ENCODE measurements at places on chromosomes 6 and 20.

DNA sequence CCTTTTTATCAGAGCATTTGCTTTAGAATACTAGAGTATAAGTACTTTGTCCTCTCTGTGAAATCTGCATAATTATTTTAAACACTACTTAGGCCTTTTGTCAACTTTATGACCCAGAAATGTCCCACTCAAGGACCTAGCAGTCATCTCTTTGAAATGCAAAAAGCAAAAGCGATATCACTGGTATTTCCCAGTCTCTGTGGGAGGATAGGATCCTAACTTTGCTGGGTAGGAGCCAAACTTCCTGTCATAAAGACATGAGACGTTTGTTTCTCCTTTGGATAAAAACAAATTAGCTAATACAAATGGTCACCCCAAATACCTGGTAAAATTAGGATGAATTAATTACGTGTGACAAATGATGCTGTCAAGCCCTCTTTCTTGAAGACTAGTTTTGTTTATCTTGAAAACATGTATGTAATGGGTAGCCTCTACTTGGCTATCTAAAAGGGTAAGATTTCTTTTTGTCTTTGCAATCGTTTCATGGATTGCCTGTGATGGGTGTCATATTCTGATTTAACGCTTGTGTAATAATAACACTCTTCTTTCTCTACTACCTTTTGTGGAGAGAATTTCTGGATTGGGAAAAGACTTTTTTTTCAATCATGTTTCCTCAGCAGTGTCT, 36.2 kb downstream of the DCDC2 start:
- no peak for DNase-seq

DNA sequence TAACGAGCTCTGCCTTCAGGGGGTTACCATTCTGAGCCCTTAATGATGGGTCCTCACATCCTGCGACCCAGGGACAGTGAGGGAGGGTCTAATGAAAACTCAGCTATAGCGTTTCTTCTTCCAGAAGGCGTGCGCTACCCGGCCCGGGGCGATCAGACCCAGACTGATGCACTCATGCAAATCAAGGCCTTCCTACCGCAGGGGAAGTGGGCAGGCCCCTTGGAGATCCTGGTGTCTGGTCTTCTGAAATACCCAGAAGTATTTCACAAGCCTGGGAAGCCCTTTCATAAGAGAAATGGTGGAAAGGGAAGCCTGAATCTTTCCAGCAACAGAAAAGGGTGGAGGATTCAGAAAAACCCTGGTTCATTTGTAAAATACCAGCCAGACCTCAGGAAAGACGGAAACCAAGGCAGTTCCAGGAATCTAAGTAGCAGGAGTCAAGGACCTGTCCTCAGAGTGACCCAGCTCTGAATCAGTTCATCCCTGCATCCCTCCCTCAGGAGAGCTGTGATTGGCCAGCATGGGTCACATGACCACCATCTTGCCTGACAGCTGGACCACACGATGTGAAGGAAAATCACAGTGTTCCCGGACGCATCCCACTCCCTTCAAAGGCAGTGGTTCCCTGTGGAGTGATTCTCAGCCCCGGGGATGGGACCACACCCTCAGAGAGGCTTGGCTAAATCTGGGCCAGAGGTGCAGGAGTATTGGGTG, 12.7 kb downstream of the BFSP1 start:
- DNase-seq = no peak

- no peak for DNase-seq
These were observed 69.3 kb downstream of the CEBPB start for GRCh38 chr20:50259705-50260478.

- DNase-seq = peak; percentile 45
These were observed at the start of gene RPS21 for GRCh38 chr20:62386383-62387218. TSS of gene RPS21 (plus strand) at chr20:62387103. CDS start at chr20:62387339, 236 bp downstream.

- no peak for DNase-seq
These were observed 599.8 kb downstream of the COL12A1 start for GRCh38 chr6:74605922-74606581.

GRCh38 chr6:53956068-53956711, 155.1 kb upstream of the MLIP start:
- peak; percentile 85 for DNase-seq

GRCh38 chr6:91573826-91574416, 987.0 kb upstream of the MAP3K7 start:
- no peak for DNase-seq

DNA sequence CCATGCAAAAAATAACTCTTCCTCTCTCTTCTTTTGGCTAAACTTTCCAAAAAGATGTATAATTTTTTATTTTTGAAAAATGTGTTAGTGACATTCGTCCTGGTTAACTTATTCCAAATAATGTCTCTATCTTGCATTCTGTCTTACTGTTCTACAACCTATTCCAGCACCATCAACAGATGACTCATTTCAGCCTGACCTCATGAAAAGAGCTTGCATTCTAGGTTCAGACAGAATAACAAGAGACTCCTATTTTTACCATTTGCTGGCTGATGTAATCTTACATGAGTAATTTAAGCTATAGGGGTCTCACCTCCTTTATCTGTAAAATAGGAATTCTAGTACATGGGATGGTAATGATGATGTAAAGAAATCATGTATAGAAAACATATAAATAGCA, 109.0 kb downstream of the FUT9 start:
- no peak for DNase-seq

DNA sequence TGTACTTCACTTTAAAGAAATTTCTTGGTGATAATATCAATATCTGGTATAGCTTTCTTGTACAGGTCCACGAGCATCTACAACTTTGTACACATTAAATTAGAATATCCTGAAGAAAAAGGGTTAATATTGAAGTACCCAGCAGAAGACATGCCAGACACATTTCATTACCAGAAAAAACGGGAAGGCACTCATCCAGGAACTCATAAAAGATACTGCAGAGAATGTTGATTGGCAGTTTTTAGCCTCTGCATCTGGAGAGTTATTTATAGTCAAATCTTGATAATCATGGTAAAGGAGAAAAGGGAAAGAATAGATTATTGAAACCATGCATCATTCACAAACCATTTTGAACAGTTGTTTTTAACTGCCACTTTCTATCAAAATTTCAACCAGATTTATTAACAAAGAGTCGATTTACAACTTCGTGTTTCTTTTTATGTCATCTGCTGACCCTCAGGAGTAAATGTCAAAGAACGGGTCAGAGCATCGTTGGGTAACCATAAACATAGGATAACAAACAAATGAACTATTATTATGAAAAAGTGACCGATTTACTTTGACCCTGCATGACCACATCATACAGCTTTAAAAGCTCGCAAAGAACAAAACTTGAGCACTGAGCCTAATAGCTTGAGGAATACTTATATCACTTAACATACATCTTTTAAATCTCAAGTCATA, 229.2 kb upstream of the SGK1 start:
- no peak for DNase-seq

DNA sequence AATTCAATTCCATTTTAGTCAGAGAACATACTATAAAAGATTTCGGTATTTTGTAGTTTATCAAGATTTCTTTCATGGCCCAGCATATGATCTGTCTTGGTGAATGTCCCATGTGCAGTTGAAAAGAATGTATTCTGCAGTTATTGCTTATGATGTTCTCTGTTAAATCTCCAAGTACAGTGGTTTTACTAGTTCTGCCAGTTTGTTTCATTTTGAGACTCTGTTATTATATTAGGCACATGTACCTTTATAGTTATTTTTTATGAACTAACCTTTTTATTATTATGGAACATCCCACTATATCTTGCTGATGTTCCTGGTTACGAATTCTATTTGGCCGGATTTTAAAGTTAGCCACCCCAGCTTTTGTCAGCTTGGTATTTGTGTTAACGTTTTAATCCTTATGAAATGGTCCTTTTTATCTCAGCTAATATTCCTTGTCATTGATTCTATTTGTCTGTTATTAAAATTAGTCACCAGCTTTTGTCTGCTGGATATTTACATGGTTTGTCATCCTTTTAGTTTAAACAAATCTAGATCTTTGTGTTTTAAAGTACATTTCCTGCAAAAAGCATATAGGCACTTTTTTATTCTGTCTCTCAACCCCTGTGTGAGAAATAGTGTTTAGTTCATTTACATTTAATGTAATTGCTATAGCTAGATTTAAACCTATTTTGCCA, 48.9 kb downstream of the VTA1 start:
- DNase-seq = no peak

GRCh38 chr6:150177952-150178520, 35.2 kb downstream of the PPP1R14C start:
- DNase-seq = no peak

GRCh38 chr6:170189236-170189635, 101.6 kb downstream of the DLL1 start:
- no peak for DNase-seq

- DNase-seq = no peak
These were observed at the start of gene PTGIS for GRCh38 chr20:49567421-49568277. TSS of gene PTGIS (minus strand) at chr20:49568137. CDS start at chr20:49568116, 21 bp downstream.

DNA sequence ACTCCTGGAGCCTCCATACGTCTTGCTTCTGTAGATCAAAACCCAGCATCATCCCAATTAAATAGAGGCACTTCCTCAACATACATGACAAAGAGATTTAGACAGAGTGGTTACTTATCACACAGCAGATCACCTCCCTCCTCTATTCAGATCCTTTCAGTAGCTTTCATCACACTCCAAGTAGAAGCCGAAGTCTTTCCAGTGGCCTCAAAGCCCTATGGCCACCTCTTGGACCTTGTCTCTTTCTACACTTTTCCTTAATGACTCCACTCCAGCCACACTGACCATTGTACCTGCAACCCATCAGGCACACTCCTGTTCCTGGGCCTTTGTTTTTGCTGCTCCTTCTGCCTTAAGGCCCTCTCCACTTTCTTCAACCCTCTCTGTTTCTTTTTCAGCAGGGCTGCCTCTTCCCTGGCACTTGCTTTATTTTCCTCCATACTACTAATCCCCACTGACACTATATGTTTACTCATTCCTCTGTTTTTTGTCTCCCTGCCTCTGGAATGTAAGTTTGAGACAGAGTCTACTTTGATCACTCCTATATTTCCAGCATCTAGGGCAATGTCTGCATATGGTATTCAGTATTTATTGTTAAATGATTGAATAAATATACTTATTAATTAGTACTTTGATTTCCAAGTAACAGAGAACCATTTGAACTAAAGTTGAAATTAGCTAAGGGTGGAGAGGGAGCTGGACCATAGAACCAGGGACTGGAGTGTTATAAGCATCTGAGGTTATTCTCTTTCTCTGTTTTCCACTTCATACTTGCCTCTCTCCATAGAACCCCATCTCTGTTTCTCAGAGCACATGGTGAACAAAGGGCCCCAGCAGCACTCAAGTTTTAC, 43.4 kb upstream of the TRAM2 start:
- no peak for DNase-seq

GRCh38 chr6:13615792-13616120, 621 bp downstream of the NOL7 start:
- peak; percentile 35 for DNase-seq

DNA sequence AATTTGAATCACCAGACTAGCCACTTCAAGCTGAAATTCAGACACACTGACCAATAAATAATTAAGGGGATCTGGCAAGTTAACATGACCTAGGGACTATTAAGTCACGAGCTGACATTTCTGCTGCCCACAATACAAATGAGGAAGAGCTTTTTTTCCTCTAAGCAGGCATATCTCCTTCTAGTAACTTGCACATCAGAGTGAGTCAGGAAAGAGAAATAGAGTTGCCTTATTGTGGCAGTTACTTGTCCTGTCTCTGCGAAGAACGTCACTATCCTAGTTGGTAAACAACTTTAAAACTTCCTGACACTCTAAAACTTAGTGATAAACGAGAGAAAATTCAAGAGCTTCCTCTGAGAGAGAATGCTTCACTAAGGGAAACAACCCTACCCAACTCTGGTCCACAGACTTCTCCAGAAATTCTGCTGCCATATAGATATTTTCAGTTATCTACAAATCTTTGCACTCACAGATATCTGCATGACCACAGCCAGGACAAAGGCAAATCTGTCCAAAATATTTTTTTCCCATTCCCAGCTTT, 4.2 kb downstream of the PLA2G7 start:
- no peak for DNase-seq

DNA sequence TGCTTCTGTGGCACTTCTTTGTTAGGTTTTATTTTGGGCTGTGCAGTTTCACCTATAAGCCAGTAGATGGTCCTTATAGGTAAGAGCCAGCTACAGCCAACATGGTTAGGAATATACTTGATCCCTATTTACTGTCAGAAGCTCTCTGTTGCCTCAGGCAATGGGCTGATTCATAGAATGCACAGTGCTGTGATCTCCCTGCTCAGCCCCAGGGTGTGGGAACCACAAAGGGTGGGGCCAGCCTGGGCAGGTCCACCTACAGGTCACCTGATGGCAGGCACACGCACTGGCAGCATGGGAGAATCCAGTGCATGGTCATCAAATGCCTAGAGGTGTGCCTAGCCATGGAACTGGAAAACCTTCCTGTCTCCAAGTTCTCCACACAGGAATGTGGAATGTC, 191.9 kb downstream of the MOXD1 start:
- DNase-seq = no peak

DNA sequence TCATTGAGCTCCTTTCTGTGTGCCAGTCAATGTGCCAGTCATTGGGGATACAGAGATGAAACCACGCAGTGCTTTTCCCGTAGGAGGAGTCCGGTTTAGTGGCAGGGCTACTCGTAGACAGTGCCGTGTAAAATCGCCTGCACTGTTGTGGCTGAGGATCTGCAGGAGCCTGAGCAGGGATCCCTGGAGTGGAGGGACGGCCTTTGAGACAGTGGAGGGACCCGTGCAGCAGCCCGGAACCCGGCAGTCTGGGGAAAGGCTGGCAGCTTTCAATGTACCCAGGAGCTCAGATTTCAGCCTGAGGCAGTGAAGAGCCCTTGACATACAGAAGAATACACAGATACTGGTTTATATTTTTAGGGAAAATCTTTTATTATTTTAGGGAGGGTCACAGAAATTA, 203.3 kb downstream of the ARID1B start:
- DNase-seq = peak; percentile 35

DNA sequence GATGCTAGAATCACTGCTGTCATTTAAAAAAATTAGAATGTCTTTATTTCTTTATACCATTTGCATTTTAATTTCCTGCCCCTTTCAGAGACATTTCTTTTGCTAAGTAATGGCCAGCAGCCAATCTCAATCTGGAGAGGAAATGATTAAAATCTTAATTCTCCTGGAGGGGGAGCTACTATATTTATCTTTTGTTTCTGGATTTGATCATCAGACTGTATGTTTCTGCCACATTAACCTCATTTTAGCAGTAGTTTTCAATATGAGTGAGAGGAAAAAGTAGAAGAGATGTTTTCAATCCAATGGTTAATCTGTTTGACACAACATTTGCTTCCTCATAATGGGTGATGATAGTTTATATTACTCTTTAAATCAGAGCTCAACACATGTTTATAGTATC, 138.0 kb downstream of the FUT9 start:
- DNase-seq = no peak

- peak; percentile 84 for DNase-seq
These were observed 164.9 kb downstream of the SCML4 start for GRCh38 chr6:107658920-107659865.

DNA sequence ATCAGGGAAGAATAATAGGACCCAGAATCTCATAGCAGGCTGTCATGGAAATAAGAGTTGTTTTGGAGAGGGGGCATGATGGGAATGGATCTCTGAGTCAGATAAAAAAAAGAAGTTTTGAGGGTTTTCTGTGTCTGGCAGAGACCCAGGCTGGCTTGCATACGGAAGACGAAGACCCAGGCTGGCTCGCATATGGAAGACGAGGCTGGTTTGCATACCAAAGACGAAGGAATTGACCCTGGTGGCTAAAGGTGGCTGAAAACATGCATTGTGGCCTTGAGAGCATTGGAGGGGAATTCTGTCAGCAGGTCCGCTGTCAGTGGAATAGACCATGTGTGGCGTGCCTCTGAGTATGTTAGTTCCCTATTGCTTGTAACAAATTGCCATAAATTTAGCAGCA, 335.1 kb downstream of the BTBD3 start:
- no peak for DNase-seq

- no peak for DNase-seq
These were observed 64.5 kb downstream of the OR2B2 start for GRCh38 chr6:27847706-27848105.

All from NCI-H748 treated with DMSO at 0.1 percent for 48 hours (cell line).